ENCODE measurements at places on chromosomes 4 and X. TPM values are rescaled to one million over a fixed set of nuclear protein-coding genes. Genes with fewer than 3 reads are reported as not detected.

DNA sequence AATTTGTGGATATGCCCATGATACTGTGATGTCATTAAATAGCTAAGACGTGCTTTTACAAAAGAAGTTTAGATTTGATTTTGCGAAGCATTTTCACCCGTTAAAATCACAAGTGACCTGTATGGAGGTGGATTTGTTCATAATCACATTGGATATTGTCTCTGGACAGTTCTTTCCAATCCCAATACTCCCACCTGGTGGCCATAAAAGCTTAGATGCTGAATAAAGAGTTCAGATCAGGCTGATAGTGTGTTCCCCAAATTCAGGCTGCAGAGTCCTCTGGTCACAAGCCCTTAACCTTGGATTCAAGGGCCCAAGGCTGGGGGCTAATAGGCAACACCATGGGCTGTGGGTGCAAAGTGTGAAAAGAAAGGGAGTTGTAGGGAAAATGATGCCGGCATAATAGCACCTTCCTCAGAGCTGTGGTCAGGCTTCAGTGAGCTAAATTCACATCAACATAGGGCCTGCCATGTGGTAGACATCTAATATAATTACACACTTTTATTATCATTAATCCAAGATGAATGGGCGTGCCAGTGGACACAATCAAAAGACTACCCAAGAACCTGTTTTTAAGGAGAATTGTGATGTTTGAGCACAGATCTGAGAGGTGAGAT is 28.1 kb downstream of the SMIM43 start:
- DNase-seq = peak; percentile 13

TMEM165 gene
- 181 TPM for total RNA-seq

ANKRD50 gene
- 23.9 TPM for total RNA-seq

KLF8 gene
- 9.0 TPM for total RNA-seq

DNA sequence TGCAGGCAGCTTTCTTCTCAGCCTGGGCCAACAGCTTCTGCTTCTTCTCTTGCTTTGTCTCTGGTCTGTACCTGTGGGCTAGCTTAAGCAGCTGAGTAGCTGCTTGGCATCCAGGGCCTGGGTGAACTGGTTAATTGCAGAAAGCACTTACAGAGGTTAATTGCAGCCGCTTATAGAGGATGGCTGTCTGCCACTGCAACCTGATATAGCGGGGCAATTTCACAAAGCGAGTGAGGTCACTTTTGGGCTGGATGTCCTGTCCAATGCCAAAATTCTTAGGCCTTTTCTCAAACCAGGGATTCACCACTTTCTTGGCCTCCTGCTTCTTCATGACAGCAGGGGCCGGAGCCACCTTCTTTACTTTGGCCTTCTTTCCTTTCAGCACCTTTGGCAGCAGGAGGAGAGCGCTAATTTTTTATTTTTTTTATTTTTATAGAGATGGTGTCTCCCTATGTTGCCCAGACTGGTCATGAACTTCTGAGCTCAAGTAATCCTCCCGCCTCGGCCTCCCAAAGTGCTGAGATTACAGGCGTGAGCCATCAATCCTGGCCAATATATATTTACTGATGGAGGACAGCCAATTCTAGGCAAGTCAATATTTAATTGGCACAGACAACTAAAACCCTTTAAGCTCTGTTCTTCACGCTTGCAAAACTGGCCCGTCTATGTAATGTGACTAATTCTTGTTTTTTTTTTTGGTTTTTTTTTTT is 61.0 kb downstream of the ENOPH1 start:
- no peak for DNase-seq

DNA sequence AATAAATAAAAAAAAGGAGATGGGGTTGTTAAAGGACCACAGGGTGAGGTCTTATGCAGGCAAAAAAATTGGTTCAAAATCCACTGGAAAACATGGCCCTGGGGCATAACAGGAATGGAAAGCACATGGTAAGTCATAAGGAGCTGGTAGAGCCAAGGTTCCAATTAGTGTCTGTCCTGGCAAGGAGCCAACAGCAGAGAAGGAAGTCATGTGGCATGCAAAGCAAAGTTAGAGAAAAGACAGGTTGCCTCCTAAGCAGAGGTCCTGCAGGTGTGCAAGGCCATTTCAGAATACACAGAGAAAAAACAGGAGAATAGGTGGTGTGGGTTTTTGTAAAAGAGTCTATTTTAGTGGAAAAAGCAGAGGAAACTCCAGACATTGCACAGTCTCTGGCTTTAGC is 1881.7 kb downstream of the ARAP2 start:
- DNase-seq = no peak

DNA sequence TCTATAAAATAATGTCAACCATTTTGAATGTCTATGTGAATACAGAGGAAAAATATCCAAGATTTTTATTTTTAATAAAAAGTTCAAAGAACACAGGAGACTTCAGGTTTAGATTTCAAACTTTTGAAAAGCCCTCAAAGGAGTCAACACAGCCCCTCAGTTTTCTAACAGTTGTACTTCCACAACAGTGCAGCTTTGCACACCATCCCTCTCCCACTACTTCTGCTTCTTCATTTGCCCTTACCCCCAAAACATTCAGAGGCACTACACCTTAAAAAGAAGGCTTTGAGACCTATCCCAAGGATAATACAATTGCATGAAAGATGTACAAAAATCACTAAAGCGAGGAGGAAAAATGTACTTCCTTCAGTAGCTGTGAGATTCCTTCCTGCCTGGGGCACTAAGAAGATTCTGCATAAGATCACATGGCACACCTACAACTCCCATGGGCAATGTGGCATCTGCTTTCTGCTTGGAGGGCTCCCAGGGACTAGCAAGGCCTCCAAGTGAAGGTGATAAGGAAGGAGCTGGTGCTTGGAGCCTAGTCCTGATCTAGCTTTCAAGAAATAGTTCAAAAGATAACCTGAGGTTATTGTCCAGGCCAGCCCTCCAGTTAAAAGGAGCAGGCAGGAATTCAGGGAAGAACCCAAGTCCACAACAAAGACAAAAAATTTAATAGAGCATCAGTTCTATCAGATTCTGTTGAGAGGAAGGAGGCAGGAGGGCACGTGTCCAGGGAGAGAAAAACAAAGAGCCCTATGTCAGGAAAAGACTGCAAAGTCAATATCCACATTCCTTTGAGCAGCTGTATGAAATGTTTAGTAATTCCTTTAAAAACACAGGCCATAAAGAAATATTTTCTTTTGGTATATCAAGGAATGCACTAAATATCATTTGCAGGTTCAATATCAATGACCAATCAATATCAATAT is 19.1 kb downstream of the ARAP2 start:
- DNase-seq = no peak
